Activated CD4-positive, alpha-beta T cell treated with anti-CD3 and anti-CD28 coated beads, Interleukin-2, amount 10 ng/mL, durations not matched to agents 24 days and 14 days (primary cell): ENCODE measurements at places on chromosomes 5 and 9. TPM values are rescaled to one million over a fixed set of nuclear protein-coding genes. Genes with fewer than 3 reads are reported as not detected.

DNA sequence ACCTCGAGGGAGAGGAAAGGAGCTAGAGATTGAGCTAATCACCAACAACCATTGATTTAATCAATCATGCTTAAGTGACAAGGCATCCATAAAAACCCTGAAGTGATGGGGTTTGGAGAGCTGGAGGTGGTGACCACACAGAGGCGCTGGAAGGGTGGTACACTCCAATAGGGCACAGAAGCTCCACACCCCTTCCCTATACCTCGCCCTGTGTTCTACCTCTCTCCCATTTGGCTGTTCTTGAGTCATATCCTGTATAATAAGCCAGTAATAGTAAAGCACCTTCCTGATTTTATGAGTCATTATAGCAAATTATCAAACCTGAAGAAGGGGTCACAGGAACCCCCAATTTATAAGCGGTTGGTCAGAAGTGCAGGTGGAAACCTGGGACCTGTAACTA, 18.3 kb downstream of the ACTL7B start:
- DNase-seq: no peak

GRCh38 chr5:85453026-85453349, 1068.3 kb upstream of the EDIL3 start:
- DNase-seq: no peak

- DNase-seq: no peak
Observed at GRCh38 chr9:4680173-4680525, 780 bp downstream of the CDC37L1 start.

DNA sequence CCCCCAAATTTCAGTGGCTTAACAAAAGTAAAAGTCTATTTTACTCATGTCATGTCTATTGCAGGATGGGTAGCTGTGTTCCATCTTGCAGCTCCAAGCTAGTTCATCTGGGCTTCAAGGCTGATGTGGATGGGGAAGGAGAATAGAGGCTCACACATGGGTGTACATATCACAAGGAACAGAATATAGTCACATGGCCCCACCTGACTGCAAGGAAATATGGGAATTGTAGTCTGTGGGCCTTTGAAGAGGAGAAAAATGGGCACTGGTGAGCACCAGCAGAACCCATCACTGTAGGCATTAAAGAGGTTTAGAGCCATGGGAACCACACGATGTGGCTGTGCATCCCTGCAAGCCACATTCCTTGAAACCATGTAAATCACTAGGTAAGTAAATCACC, 17.9 kb upstream of the TRIO start:
- DNase-seq: no peak

The PCSK5 gene
- total RNA-seq: 1.6 and 1.9 TPM in 2 replicates
